NCI-H524 treated with DMSO at 0.1 percent for 48 hours (cell line): ENCODE measurements at places on chromosomes 12 and 14.

- DNase-seq: no peak
These were observed 46.0 kb downstream of the DGLUCY start for GRCh38 chr14:91159906-91160305.

- no peak for DNase-seq
These were observed 11.4 kb downstream of the CLECL1 start for GRCh38 chr12:9721394-9722092.

GRCh38 chr14:78028471-78028870 is 141.7 kb upstream of the NRXN3 start:
- no peak for DNase-seq

- DNase-seq: no peak
These were observed 21.2 kb downstream of the RTL1 start for GRCh38 chr14:100882026-100882967.

- DNase-seq: no peak
These were observed 200.5 kb downstream of the STXBP6 start for GRCh38 chr14:24849471-24849870.

DNA sequence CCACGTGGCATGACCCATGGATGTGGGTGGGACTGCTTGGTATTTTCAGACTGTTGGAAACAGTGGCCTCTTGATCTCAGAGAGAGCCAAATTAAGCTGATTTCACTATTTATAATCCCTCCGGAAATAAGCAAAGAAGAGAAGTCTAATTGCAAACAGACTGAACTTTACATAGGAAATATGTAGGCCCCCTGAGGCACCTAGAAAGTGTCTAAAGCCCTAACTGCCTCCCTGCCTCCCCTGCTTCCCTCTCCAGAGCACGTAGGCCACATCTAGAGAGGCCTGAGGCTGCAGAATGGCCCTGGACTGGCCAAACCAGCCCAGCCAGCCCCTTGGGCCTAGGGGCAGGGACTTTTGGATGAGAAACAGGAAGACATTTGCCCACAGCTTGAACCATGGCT is 123.8 kb downstream of the ZFP36L1 start:
- DNase-seq: no peak

GRCh38 chr12:64666054-64666914 is 56.0 kb downstream of the RASSF3 start:
- no peak for DNase-seq

DNA sequence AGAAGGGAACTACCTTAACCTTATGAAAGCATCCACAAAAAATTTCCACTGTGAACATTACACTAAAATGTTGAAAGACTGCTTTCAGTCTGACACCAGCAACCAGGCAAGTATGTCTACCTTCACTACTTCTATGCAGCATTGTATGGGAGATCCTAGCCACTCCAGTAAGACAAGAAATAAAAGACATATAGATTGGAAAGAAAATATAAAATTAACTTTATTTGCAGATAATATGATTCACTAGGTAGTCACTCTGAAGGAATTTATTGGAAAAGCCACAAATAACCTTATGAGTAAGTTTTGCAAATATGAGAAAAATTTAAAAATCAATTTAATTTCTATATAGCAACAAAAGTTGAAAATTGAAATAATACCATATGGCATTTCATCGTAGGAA is 172.0 kb downstream of the RERGL start:
- no peak for DNase-seq

DNA sequence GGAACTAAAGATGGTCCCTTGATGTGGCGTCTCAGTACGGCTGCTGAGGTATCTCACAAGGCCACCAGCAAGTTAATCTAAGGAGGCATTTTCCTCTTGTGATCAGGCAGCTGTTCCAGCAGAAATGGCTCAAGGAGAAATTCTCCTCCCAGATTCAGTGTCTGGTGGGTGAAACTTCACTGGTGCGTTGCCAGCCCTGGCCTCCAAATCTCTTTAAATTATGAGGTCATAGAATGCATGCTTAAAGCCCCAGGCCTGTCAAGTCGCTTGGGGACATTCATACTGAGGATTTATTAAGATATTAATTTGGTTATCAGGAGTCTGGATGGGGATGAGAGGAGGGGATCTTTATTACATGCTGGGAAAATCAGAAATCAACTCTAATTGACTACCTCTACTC is 72.9 kb downstream of the PPP2R5C start:
- DNase-seq: no peak

DNA sequence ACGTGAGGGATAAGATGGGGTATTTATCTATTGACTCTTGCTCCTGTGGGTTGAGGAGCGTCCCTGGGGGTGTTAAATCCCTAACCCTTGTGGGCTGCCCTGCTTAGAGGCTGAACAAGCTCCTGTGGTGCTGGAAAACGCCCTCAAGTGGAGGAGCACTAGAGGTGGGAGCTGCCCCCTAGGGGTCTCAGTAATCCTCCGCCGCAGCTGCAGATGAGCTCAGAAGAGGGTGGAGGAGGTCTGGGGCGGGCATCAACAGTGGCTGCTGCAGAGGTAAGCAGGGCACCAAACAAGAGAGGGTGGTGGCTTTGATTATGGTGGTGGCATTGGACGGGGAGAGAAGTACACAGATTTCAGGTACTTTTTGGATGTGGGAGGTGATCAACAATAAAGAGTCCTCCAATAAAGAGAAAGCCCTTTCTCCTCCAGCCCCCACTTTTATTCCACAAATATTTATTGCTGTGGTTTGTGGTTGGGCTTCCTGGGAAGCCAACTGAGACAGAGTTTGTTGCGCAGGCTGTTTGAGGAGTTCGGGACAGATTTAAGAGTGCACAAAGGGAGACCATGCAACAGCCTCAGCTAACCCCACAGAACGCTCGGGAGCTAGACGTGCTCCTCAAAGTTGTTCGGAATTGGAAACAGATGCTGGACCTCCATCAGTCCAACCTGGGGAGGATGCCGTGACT is 179.9 kb downstream of the ADCK1 start:
- DNase-seq: peak; percentile 46

- no peak for DNase-seq
These were observed 193.7 kb upstream of the PDE3A start for GRCh38 chr12:20174528-20175175.

DNA sequence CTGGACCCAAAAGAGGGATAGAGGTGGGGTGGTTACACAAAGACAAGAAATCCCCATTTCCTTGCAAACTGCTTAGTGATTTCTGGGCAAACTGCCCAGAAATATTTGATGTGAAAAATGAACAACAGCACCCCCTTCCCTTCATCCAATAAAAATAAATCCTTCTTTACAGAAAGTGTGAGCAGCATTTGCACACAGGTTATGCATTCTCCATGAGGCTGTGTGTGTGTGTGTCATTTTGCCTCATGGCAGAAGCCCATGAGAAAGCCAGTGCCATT is 17.2 kb upstream of the NRXN3 start:
- DNase-seq: no peak

DNA sequence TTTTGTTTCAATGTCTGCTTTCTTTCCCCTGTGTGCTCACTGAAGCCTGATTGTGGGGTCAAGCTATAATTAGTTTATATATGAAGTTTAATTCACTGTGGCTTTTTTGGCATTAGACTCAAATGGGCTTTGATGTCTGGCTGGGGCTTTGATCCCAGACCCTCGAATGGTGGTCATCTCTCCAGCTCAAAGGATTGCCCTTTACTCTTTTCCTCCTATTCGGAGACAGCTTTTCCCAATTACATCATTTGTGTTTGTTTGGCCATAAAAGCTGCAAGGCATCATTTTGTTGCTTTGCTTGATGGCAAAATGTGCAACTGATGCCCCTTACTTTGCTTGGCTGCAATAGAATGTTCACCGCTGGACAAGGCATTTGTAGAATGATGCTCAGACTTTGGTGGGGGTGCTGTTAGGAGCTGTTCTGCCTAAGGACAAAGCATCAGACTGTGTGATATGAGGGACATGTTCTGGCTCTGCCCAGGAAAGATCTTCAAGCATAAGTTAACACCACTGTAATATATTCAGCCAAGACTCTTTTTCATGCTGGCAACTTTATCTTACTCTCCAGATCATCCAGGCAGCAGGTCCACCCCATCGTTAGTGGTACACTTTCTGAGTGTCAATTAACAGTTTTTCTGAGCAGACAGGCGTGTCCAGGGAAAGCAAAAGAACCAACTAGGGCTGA is 3.2 kb upstream of the DACT1 start:
- DNase-seq: no peak

GRCh38 chr12:53025250-53025649 is 19.0 kb downstream of the EIF4B start:
- DNase-seq: no peak

- DNase-seq: no peak
These were observed 987.5 kb upstream of the SEL1L start for GRCh38 chr14:82521191-82521590.

GRCh38 chr14:52961060-52961639 is 10.3 kb upstream of the FERMT2 start:
- peak; percentile 55 for DNase-seq

- DNase-seq: no peak
These were observed 110.2 kb downstream of the SNAPC1 start for GRCh38 chr14:61872452-61872851.

DNA sequence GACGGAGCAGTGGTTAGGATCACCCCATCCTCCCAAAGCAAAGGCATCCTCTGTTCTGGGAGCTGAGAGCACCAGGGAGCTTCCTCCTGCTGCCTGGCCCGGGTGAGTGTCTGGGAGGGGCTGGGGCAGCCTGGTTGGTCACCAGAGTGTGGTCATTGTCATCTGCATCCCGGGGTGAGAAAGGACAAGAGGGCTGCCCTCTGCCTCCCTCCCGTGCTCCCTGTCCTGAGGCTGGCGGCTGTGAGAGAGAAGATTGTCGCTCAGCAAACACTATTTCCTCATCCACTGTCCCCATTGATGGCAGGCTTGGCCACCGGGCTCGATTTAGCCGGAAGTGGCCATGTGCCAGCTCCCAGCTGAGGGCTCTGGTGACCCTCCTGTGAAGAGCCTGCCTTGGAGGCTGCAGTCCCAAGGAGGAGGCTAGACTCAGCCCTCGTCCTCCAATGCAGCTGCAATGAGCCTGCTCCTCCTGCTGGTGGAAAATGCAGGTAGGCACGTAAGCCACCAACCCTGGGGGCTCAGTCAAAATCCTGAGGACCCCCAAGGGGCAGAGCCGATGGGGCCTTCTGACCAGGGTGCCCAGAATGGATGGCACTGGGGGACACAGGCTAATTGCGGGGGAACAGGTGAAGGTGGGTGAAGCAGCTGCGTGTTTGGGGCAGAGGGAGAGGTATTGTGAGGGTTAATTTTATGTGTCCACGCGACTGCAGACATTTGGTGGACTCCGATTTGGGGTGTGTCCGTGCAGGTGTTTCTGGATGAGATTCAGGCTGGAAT is 155.7 kb downstream of the KIF26A start:
- no peak for DNase-seq

DNA sequence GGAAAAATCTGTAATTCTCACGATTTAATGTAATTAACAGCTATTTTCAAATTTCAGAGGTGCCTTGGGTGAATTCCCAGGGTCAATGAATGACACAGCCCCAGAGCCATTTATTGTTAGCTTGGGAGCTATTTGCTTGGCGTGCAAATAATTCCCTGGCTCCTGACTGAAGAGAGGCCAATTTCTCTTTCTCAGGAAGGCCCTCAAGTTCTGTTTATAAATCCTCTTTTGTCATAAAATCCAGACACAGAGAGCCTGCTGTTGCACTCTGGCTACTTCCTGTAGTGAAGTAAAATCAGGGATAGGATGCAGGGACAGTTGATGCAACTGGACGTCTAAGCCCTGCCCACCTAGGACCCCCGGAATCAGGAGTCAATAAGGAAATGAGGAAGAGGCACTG is 154.3 kb downstream of the TMX1 start:
- DNase-seq: no peak

GRCh38 chr14:102825307-102826095 is 48.3 kb downstream of the TRAF3 start:
- no peak for DNase-seq

DNA sequence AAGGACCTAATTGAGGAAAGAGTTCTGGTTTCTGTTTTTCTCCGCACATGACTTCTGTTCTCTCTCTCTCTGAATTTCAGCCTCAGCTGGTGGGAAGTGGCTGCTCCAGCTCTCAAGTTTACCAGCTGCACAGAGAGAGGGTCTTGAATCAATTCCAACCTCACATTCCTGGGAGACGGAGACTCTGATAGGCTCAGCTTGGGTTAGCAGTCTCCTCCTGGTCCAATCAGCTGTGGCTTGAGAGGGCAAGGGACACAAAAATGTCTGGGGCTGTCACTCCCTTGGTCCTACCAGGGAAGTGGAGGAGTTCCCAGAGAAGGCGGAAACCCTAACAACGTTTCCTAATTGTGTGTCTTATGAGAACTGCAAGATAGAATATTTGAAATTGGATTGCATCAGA is 7.0 kb downstream of the CCDC63 start:
- no peak for DNase-seq

GRCh38 chr14:86050072-86050683 is 520.2 kb downstream of the FLRT2 start:
- no peak for DNase-seq

DNA sequence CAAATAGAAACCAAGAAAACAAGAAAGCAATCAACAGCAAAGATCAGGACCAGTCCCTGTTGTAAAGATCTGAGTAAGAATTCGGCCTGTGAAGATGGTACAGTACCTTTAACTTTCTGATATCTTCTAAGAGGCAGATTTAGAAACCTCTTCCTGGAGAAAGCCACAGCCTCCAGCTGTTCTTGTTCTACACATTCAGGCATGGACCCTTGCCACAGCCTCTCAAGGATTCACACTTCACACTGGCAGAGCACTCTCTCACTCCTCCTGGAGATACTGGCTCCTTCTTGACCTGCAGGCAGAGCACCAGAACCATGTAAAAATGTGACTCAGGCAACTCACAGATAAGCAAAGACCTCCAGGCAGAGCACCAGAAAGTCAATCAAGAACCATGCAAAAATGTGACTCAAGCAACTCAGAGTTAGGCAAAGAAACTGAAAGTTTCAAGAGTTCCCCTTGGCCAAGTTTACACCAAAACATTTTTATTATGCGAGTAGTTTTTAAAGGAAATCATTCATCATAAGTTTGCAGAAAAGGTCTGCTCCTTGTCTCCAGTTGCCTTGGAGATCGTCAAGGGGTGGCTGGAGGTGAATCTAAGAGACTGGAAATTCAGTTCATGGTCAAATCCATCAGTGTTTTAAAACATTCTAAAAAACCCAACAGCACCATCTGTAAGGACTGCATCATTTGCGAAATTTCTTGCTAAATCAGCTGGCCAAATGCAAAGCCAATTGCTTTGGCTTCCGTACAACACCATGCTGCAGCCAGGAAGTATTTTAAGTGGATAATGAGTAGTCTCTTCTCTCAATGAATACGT is 119.3 kb upstream of the MDM1 start:
- no peak for DNase-seq
